ENCODE measurements at places on chromosomes 3 and 15.

DNA sequence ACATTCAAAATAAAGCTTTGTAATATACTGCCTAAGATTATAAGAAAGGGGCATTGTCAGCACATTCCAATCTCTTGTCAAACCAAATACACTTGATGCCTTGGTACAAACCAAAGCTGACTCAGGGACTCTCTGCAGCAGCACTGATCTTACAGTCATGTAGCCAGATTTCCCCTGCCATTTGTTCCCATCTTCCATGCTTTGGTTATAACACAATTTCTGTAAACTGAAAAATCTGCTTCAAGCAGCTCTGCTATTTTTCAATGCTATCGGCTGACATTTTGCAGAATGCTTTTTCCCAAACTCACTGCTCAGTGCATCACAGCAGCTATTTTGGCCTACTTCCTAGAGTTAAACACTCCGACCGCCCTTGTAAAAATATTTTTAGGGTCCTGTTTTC is 18.2 kb downstream of the PLOD2 start:
- DNase-seq = no peak

DNA sequence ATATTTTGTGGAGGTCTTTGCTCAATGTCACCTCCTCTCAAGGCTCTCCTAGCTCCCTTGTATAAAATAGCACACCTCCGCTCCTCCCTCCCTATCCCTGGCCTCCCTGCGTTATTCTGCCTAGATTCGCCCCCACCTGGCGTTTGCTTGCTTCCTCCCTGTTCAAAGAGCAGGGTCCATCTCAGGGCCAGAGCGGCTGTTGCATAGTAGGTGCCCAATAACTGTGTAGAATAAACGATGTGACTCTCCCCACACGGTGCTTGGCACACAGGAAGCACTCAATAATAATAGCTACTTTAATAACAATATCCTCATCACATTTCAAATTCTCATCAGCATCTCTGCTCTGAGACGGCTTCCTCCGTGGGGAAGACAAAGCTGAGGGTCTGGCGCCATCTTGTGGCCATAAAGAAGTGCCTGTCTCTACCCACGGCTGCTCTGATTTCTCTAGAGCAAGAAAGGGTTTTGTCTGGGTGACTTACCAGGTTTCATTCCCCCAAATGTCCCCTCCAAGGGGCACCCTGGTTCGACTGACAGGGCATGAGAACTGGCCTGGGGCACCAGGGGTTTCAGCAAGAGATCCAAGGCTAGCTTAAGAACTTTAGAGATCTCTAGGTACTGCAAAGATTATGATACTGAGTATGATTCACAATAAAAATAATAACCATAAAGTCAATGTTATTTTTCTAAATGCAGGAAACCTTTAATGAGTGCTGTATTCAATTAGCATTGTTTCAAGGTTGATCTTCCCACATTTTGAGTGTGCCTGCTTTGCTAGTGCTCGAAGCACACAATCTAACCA is 16.1 kb downstream of the CD276 start:
- DNase-seq = peak; percentile 60

- DNase-seq = no peak
These were observed 83.7 kb upstream of the WDR72 start for GRCh38 chr15:53843166-53843565.

DNA sequence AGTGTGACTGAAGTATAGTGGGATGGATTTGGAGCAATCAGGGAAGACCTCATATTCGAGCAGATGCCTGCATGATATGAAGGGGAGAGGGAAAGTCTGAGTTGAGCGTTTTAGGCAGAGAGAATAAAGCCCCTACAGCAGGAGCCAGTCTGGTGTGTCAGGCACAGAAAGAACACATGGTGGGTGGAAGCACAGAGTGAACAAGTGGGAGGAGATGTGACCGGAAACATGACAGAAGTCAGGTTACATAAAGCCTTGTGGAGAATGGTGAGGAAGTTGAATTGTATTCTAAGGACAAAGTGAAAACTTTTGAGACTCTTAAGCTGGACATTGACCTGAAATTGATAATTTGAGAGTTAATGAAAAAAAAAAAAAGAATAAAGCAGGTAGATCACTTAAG is 541.0 kb downstream of the PLOD2 start:
- no peak for DNase-seq

GRCh38 chr15:42921342-42921731 is 759 bp upstream of the TTBK2 start:
- DNase-seq = peak; percentile 10

DNA sequence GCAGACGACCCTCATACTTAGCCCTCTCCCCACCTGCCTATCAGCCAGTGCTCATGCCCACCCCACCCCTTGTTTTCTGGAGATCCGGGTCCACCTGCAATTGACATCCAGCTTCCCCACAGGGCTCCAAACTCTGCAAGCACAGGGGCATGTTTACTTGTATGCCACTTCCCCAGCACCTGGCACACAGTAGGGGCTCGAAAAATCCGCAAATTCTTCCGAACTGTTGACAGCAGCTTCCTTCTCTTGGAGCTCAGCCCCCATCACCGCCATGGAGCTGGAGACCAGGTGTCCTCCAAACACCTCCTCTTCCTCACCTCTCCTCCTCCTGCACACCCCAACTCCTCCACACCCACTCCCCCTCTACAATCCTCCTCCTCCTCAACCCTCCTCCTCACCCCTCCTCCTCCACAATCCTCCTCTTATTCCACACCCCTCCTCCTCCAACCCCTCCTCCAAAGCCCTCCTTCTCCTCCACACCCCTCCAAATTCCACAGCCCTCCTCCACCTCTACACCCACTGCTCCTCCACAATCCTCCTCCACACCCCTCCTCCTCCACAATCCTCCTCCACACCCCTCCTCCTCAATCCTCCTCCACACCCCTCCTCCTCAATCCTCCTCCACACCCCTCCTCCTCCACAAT is 70.4 kb upstream of the BLM start:
- no peak for DNase-seq

GRCh38 chr3:128094295-128095151 is 29.1 kb downstream of the RUVBL1 start:
- no peak for DNase-seq

Measured in activated CD8-positive, alpha-beta memory T cell treated with anti-CD3 and anti-CD28 coated beads for 48 hours (primary cell).